DMS79 treated with DMSO at 0.1 percent for 48 hours (cell line): ENCODE measurements at places on chromosomes 1 and 21.
A peak's percentile ranks its signal among the peaks of the same experiment; 100 is the strongest.

GRCh38 chr1:80048716-80049115 is 1042.2 kb upstream of the ADGRL4 start:
- DNase-seq: no peak

DNA sequence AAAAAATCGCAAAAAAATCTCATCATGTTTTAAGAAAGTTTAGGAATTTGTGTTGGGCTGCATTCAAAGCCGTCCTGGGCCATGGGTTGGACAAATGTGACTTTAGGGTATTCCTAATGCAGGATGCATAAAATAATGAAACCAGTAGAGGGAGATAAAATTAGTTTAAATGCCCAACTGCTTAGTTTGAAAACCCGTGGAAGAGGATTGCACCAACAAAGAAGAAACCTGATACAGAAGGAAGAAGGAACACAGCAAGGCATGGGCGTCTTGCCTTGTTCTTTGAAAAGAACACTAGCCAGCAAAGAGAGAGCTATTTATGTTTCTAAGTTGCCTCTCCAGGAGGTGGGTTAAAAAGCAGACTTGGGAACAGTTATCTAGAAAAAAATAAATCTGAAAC is 37.9 kb downstream of the WDR3 start:
- DNase-seq: peak; percentile 82

GRCh38 chr1:12340544-12340930 is 110.7 kb downstream of the VPS13D start:
- DNase-seq: no peak

GRCh38 chr1:147878022-147878421 is 24.6 kb upstream of the GJA8 start:
- DNase-seq: no peak

DNA sequence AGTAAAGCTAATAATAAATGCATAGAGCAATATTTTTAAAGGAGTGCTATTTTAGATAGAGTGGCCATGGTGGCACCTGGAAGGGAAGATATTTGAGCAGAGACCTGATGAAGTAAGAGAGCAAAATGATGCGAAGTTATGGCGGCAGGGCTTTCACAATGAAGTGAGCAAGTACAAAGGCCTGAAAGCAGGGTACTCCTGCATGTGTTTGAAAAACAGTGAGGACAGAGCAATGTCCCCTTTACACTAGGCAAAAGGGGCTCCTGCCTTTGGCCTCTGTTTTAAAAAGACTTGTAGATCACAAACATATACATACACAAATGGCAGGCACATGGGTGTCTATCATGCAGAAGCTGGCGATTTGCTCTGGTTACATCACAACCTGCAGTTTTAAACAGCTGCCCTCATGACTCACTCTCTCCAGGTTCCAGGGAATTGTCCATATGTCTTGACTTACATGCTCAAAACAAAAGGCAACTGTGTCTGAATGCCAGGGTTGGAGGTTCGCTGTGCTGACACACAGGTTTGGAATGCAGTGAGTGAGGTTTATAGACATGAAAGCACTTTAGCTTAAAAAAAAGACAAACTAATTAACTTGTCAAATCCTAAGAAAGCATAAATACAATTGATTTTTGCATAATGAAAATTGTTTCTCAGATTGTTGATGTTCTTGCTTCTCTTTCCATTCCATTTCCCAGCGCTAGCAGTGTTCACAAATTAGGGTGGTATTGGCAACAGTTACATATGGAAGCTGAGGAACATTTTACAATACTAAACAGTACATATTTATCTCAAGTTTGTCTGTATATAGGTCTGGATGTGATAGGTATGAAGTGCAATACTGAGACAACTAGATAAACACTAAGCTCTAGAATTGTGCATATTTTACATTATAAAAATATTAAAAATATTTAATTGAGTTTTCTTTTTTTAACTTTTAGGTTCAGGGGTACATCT is 313.9 kb downstream of the BARHL2 start:
- DNase-seq: no peak

DNA sequence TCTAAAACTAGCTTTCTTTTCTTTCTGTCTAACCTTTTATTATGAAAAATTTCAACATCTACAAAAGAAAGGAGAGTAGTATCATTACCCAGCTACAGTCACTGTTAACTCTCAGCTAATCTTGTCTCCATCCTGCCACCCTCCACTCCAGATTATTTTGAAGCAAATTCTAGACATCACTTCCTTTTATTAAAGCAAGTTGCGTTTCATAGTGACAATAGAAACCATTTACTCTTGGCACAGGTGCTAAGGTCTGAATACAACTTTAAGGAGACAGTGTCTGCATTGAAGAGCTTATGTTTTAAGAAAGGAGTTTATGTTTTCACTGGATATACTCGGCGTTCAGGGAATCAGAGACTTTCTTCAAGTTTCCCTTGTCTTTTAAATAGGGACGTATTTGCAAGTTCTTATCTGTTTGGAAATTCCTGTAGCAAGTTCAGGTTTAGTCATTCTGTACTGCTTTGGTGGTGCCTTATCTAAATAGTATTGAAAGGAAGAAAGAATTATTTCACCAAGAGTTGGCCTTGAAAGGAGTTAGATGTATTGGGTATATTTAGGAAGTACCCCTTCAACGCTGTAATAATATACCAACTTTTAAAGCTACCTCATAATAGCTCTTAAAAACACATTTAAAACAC is 42.7 kb downstream of the ITSN1 start:
- no peak for DNase-seq

DNA sequence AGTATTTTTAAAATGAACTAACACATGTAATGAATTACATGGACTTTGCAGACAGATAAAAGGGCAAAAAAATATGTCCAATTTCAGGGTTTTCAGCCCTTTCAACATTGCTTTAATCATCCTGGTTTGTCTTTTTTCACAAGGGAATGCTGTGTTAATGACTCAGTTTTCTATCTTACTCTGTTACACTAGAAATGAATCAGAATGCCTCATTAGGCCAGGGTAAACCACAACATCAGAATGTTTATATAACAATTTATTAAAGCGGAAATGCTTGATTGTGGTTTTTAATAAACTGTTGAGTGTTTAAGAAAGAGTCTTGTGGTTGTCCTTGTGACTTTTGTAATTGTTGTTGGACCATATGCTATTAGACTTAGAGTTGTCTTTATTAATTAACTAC is 13.5 kb downstream of the GORAB start:
- DNase-seq: no peak

DNA sequence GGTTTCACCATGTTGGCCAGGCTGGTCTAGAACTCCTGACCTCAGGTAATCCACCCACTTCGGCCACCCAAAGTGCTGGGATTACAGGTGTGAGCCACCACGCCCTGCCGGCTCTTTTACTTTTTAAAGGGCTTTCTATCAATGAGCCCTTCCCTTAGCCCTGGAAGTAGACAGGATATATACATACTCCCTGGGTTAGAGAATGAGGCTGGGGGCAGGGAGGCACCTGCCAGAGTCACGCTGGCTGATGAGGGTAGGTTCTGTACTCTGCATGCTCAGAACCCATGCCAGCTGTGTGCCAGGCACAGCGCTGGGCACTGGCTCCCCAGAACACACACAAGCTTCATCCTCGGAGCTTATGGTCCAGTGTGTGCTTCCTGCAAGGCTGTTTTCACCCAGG is 113.6 kb upstream of the IPO9 start:
- DNase-seq: no peak

DNA sequence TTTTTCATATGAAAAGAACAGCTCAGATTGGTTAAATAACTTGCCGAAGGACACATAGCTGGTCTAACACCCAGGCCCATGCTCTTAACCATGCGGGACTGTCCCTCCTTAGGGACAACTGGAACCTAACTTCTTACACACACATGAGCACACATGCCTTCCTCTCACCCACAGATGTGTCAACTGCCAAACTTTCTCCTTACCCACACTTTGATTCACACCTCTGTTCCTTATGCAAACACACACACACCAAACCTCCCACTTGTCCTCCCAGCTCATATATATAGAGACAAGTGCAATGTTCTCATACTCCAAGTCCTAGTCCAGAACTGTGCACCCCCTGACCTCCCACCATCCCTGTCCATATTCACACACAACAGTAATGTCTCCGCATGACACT is 4.3 kb downstream of the RAB25 start:
- DNase-seq: no peak
